ENCODE measurements at places on chromosomes 16 and 17.

DNA sequence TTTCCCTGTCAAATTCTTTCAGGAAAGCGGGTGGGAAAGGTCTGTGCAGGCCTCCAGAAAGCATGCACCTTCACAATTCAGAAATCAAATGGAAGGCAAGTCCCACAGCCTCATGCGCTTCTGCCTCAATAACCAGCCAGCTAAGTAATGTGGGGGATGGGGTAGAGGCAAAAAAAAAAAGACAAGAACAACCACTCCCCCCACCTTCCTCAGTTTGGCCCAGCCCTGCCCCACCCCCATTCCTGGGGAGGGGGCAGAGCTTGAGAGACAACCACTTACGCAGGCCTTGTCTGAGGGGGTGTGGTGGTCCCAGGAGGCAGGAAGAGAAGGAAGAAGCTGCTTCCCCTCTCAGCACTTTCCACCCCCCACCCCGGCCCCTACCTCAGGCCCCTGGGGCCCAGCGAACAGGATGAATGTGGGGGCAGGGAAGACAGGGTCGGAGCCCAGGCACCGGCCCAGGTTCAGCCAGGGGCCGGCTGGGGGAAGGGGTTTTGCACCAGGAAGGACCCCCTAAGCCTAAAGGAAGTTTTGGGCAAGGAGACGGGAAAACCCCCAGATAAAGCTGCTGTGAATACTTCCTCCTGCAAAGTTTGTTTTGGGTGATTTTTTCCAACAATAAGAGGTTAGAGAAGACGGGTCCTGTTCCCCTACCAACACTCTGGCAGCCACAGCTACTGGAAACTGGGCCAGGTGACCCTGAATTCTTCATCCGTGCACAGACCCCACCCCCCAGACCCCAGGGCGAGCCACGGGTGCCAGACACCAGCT is 1.2 kb downstream of the JUP start:
- no peaks in the 10 kb centered on the region for H3K4me1 ChIP-seq
- peak overlapping the region; percentile 72 for H3K4me3 ChIP-seq
- H3K36me3 ChIP-seq: no peaks in the 10 kb centered on the region
- no peak for DNase-seq
- peak overlapping the region; percentile 68 for H3K27ac ChIP-seq

- peak overlapping the region; percentile 37 for H3K4me3 ChIP-seq
- H3K27ac ChIP-seq: no peak overlapping the region
- no peak for DNase-seq
- H3K4me1 ChIP-seq: no peaks in the 10 kb centered on the region
These were observed 372 bp downstream of the CD300A start for GRCh38 chr17:74466828-74467184.

- H3K27ac ChIP-seq: no peak overlapping the region
- H3K4me1 ChIP-seq: no peaks in the 10 kb centered on the region
- no peaks in the 10 kb centered on the region for H3K36me3 ChIP-seq
- DNase-seq: no peak
These were observed 89.4 kb downstream of the CHD9NB start for GRCh38 chr16:52963212-52963854.

GRCh38 chr16:88405216-88406060 is 22.7 kb downstream of the ZNF469 start:
- H3K4me3 ChIP-seq: peak overlapping the region; percentile 27
- no peaks in the 10 kb centered on the region for H3K4me1 ChIP-seq
- peak; percentile 77 for DNase-seq
- H3K36me3 ChIP-seq: no peaks in the 10 kb centered on the region
- no peaks in the 10 kb centered on the region for H3K27me3 ChIP-seq

Data from tibial artery (tissue), 4 donors.